Foreskin fibroblast (primary cell): ENCODE measurements at places on chromosomes 6 and 20.

- peak; percentile 42 for DNase-seq
These were observed 28.3 kb upstream of the PREP start for GRCh38 chr6:105431226-105431625.

GRCh38 chr6:52407467-52407866 is 12.7 kb upstream of the EFHC1 start:
- peak; percentile 64 for DNase-seq

- no peak for DNase-seq
These were observed at the start of gene SCUBE3 for GRCh38 chr6:35213824-35214756. TSS of gene SCUBE3 (plus strand) at chr6:35213956. CDS start at chr6:35214419, 463 bp downstream.

DNA sequence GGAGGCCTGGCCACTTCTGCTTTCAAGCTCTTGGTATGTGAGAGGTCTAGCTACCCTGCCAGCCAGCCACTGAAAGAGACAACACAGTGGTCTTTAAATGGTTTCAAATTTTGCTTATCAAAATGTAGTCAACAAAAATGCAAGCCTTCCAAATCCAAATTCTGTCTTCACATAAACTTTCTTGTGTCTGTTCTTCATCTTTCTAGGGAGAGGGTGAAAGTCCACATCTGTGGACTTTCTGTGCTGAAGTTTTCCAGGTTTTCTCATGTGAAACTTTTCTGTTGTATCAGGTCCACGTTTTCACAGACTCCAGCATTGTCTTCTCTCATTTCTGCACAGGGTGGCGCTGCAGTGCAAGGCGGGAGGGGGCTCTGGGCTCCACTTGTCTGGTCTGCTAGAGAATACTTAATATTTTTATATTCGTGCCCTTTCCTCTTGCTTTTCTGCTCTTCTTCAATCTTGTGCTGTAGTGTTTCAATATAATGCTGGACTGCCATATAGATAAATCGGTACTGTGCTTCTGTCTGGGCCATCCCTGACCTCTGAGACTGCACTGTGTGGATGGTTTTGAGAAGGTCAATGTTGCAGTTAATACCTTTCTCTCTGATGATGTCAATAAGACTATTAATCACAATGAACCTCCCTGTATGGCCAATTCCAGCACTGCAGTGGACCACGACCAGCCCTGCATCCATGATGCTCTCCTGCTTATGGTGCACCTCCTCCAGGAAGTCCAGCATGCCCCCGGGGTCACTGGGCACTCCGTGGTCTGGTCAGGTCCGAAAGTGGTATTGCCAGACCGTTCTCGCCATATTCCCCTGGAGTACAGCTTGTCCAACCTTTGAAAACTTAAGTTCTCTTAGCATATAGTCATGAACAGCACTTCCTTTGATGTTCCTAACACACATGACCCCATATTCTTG is 161.6 kb upstream of the TNFAIP3 start:
- peak; percentile 87 for DNase-seq

DNA sequence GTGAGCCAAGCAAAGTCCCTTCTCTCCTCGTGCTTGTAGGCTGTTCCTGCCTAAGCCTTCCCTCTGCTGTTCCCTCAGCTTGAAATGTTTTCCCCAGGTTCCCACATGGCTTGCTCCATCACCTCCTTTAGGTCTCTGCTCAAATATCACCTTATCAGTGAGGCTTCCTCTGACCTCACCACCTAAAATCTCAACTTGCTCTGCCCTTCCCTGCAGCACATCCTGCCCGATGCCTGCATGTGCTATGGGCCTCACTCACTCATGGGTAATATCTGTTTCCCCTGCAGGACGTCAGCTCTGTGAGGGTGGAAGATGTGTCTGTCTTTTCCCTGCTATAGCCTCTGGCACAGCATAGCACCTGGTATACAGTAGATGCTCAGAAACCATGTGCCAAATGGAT is 29.9 kb upstream of the FKBP1A start:
- no peak for DNase-seq

DNA sequence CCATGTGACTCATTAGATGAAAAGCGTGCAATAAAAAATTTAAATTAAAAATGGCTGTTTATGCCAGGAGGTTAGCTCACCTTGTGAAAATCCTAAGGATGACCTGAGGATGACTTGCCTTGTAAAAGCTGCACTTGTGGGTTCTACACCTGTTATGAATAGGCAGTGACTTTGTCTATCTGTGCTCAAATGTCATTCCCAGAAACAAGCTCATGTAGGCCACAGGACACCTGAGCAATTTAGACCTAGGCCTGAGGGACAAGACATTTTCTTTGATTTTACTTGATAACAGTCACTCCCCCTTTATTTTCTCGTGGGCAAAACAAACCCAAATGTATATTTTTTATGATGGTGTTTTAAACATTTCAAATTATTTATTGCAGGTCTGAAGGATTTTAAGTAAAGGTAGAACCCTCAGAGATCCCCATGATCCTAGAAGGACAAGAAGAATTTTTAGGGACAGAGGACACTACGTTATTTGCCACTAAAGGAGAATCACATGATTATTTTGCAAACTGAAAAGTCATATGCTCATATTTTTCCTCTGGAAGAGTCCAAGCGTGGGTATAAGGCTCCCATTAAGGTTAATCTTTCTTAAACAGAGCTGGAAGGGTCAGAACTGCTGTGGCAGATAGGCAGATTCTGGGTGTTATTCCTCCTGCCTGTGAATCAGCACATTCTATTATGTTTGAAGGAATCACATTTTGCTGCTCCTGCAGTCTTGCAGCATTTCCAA is 277.5 kb upstream of the MAN1A1 start:
- DNase-seq, result no peak

DNA sequence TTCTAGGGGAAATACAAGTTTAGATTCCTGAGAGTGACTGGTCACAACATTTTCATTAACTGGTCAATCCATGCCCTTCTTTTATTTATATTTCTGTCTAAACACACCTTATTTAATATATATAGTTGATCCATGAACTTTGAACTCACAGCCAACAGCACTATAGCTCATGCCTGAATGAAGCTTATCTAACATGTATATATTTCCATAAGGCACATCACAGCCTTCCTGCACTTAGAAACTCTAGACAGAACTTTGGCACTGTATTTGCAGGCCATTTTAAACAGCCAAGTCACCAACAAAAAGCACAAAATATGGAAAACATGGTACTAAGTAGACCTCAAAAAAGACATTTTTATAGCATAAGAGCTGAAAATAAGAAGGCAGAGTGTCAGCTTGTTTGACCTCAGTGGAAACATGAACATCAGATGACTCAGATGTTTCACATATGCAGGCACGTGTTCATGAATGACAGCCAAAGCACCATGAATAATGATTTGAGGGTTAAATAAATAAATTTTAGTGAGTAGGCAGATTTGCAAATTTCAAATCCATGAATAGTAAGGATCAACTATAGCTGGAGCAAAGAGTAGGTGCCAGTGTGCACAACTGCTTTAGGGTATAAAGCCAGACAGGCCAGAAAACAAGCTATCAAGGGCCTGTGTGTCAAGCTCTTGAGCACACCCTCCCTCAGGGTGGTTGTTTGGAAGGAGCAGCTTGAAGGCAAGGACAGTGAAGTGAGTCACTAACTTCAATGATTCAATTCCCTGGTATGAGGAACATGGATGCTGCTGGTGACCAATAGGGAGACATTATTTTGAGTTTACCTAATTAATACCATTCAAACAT is 88.9 kb upstream of the NT5E start:
- peak; percentile 97 for DNase-seq

DNA sequence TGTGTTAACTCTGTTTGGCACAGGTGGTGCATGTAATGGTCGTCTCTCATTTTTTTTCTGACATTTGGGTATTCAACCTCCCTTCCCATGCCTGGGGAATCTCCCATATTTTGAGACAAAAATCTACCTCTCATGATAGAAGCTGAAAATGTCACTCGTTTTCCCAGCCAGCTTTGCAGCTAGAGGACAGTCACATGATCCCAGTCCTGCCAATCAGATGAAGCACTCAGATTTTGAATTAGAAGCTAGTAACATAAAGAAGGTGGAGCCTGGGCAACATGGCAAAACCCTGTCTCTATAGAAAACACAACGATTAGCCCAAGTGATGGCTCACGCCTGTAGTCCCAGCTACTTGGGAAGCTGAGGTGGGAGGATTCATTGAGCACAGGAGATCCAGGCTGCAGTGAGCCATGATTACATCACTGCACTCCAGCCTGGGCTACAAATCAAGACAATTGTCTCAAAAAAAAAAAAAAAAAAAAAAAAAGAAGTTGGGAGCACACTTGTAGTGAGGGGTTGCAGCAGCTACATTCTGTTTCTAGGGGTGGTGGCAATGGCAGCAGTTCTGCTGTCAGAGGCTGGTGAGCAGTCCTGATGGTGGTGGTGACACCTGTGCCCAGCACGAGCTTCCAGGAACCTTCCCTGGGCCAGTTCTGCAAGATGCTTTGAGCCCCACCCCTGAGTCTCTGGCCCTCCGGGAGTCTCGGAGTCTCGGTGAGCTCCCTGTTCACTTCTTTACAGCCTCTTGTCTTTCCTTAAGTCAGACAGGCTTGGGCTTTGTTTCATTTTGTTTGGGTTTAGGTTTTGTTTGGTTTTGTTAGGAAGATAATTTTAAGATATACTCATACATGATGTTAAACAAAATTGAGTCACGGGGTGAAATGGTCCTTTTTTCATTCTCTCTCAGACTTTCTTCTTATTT is 94.1 kb upstream of the KCNG1 start:
- peak; percentile 16 for DNase-seq
